ENCODE measurements at places on chromosomes 16 and 17.

GRCh38 chr16:89495121-89495520, 4.8 kb upstream of the ANKRD11 start:
- DNase-seq: no peak

DNA sequence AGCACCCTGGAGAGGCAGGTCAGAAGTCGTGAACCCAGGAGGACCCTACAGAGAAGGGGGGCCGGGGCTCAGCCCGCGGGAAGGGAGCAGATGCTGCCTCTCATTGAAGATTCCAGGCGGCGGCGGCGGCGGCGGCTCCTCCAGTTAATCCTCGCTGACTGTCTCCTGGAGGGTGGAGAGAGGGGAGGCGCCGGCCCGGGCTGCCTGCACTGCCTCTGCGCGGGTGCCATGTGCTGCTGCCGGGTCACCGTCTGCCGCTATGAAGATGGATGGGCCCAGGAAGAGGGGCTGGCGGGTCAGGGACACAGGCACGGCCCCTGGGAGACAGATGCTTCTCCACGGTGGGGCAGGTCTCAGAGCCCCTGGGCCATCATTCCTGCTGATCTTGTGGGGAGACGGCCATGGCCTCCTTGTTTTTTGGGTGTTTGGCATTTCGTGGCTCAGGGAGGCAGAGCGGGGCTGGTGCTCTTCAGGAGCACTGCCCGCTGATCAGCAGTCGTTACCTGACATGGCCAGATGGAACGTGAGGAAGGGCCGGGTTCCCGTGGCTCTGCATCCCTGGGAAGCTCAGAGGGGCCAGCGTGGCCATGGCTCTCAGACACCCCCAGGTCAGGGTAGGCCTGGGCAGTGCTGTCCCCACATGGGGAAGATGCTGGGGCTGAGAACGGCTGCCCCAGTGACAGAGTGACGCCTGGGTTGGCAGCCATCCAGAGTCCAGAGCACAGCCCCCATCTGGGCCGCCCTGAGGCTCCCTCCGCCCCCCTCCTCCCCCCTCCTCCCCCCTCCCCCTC, 36.1 kb downstream of the GINS2 start:
- no peak for DNase-seq

DNA sequence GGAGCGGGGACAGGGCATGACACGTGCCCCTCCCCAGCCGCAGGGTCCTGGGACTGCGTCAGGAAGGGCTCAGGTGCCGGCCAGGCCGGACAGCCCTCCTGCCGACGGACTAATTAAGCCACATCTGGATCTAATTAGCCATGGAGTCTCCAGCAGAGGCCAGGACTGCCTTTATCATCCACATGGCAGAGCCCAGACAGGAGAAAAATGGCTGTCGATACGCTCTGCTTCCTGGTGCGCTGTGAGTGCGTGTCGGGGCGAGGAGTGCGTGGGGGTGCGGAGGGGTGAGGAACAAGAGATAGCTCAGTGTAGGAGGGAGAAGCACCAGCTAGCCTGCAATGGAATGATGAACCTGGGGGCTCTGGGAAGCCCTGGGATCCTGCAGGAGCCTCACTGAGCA, 218.8 kb downstream of the IRF8 start:
- DNase-seq: no peak

GRCh38 chr16:65037556-65037955, 84.3 kb downstream of the CDH11 start:
- no peak for DNase-seq

- no peak for DNase-seq
Measured at GRCh38 chr16:81335669-81336068, 20.9 kb downstream of the GAN start.

GRCh38 chr17:19014628-19015215, 10.2 kb upstream of the FAM83G start:
- no peak for DNase-seq

DNA sequence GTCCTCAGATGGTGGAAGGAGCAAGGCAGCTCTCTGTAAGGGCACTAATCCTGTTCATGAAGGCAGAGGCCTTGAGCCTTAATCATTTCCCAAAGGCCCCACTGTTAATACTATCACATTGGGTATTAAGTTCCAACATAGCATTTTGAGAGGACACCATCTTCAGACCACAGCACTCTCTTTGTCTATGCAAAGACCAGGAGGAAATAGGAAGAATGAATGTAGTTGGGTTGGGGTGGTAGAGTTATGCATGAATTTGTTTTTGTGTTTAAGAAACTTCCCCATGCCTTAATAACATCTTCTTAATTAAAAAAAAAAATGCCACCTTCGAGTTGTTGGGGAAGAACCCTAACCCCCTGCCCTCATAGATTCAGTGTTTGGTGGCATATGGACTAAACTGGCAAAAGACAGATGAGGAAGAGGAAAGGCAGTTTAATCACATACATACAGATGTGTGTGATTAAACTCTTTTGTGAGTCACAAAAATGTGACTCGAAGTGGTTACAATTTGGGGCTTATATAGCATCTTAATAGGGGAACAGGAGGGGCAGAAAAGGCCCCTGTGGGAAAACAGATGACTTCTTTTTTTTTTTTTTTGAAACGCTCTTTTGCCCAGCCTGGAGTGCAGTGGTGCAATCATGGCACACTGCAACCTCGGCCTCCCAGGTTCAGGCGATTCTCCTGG, 35.0 kb upstream of the SLC5A10 start:
- no peak for DNase-seq

- DNase-seq: no peak
Measured at GRCh38 chr17:19337712-19338023, 24.9 kb downstream of the B9D1 start.

DNA sequence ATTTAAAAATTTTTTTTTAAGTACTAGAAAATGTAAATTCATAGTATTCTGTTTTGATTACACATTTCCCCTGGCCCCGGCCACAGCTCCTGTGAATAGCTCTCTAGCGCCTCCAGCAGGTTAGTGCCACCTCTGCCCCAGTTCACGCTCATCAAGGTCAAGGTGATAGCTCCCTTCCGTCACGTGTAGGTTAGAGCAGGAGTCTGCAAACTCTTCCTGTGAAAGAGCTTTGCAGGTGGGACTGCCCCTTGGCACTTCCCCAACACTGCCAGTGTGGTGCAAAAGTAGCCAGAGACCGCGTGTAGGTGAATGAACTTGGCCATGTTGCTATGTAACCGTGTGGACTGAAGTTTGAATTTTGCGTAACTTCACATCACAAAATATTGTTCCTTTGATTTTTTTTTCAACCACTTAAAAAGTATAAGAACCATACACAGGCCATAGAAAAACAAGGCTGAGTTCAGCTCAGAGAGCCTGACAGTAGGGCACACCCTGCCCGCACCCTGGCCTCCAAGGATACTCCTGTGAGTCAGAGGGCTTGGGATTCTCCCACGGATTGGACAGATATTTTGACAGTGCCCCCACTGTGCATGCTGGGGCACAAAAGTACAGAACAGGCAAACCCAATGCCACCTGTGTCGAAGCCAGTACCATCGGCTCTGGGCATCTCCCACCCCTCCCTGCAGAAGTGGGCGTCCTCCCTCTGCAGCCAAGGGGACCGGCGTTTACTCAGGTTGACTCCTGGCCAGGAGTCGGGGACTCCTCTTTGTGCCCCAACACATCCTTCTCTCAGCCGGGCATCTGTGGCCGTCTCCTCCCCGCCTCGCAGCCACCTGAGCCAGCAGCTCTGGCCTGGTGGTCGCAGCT, 92.0 kb upstream of the CHMP6 start:
- peak; percentile 43 for DNase-seq

GRCh38 chr17:61291451-61292285, 108.0 kb upstream of the TBX2 start:
- DNase-seq: no peak

DNA sequence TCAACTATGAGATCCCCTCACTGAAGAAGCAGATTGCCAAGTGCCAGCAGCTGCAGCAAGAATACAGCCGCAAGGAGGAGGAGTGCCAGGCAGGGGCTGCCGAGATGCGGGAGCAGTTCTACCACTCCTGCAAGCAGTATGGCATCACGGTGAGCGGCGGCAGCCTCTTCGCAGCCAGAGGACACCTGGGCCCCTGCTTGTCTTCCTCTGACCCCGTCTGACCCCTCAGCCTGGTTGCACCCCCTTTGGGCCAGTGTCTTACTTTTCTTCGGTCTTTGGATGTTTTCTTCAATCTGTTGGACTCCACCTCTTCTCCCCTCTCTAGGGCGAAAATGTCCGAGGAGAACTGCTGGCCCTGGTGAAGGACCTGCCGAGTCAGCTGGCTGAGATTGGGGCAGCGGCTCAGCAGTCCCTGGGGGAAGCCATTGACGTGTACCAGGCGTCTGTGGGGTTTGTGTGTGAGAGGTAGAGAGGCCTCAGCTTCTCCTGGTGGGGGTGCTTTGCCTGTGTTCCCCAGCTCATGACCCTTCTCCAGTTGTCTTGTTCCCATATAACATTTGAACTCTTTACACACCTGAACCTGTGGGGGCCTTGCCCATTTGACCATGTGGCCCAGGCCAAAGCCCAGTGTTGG, 4.4 kb downstream of the CDK5RAP3 start:
- no peak for DNase-seq

GRCh38 chr17:64736804-64737492, 74.8 kb upstream of the SMURF2 start:
- DNase-seq: peak; percentile 19

- DNase-seq: no peak
Measured at GRCh38 chr16:15785386-15786059, 71.3 kb downstream of the MYH11 start.

DNA sequence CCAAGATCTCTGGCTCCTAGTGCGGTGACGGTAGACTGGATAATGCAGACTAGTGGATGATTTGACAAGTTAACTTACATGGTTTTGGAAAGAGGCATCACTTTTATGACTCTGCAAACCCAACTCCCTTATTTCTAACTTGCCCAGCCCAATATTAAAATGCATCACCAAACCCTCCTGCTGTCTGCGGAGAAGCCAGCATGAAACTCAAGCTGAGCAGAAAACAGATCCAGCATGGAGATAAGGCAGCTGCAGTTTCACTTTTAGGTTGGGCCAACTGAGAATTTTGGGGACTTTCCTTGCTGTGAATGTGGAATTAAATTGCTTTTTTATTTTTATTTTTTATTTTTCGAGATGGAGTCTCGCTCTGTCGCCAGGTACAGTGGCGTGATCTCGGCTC, 27.8 kb downstream of the CDH1 start:
- DNase-seq: no peak

DNA sequence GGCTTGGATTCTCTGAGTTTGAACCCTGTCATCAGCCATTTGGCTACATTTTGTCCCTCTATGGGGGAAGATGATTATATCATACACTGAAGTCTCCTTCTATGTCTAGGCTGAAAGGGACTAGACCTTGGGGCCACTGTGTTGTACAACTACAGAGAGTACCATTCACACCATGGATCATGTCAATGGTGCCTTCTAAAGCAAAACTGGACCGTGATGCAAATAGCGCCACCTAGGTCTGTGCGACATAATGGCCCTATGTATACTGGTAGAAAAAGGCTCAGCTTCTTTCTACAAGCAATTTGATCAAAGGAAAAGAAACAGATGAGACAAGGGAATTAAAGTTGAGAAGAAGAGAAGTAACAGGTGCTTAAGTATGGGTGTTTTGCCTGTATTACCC, 100.7 kb downstream of the LYRM1 start:
- no peak for DNase-seq

DNA sequence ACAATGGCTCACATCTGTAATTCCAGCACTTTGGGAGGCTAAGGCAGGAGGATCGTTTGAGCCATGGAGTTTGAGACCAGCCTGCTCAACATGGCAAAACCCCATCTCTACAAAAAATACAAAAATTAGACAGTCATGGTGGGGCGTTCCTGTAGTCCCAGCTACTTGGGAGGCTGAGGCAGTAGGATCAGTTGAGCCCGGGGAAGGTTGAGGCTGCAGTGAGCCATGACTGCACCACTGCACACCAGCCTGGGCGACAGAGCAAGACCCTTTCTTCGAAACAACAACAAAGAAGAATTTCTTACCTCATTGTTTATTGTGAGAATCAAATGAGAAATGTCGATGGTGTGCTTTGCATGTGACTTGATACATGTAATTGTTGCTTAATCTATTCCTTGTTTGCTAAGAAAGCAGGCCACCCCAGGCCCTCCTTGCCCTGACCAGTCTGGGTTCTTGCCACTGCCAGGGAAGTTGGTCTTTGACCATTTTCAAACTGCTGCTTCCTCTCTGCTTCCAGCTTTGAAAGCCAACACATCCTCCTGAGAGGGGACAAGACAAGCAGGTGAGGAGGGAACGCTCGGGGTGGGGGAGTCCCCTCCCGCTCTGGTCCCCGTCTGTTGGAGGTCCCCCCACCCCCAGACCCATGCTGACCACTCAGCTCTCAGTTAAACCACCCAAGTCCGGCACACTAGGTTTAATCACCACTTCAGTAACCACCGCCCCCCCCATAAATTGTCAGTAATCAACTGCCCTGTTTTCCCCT, 47.3 kb upstream of the CPNE2 start:
- no peak for DNase-seq

GRCh38 chr17:14201021-14201987, 35.4 kb downstream of the CDRT15 start:
- DNase-seq: peak; percentile 33

GRCh38 chr17:17231621-17232302, 5.2 kb downstream of the FLCN start:
- DNase-seq: no peak

DNA sequence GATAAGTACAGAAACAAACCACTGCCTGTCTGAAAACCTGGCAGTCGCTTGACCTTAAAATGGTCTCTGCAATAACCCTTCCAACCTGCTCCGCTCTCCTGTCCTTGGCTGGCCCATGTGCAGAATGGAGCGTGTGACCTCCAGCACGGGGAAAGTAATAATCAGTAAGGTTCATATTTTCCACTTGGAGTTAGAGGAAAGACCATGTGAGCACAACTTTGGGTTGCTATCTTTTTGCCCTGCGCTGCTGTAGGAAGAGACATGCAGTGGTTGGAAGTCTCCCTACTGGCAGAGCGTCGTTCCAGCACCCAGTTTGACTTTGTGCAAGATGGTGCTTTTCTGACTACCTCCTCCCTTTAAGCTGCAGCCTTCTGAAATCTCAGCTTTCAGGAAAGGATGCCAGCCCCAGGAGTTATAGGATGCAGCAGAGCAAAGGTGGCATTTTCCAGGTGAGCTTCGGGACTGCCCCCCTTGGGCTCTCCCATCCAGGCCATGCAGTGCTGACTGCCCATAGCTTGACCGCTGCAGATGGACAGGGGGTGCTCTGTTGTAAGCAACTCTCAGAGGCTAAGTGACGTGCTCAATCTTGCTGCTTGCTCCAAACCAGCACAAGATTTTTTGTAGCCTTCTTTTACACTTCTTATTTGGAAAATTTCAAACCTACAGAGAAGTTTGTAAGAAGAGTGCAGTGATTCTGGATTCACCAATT, 110.7 kb upstream of the NOL11 start:
- no peak for DNase-seq

DNA sequence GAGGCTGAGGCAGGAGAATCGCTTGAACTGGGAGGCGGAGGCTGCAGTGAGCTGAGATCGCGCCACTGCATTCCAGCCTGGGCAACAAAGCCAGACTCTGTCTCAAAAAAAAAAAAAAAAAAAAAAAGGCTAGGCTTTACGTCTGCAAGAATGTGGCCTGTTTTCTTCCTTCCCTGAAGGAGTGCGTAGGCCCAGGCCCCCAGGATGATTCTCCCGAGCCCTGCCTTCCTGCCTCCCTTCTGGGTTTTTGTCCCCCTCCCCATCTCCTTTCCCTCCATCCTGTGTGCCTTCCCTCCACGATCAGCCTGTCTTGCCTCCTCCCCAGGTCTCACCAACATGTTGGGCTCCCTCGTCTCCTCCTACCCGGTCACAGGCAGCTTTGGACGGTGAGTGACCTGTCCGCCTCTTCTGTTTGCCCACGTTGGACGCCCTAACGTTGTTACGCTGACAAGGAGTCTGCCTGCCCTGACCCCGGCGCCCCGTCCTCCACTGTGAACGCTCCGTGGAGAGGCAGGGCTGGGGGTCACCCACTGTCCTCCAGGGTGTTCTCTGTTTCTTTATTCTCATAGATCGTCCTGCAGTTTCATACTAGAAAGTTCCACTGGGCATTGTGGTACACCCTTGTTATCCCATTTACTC, 15.7 kb upstream of the RNF213 start:
- DNase-seq: no peak

Measured in stimulated activated CD8-positive, alpha-beta memory T cell treated with anti-CD3 and anti-CD28 coated beads, Interleukin-7, amount 100 ng/mL, for 4 hours (primary cell).